Neuronal stem cell (in vitro differentiated cells): ENCODE measurements at places on chromosomes 3 and 15.

- H3K4me1 ChIP-seq, result no peaks in the 10 kb centered on the region
- no peak overlapping the region for H3K27ac ChIP-seq
- H3K4me3 ChIP-seq, result no peak overlapping the region
Measured at GRCh38 chr3:170804078-170804477, 65.9 kb downstream of the RPL22L1 start.

GRCh38 chr3:170585937-170586310, at the start of gene SLC7A14:
TSS of gene SLC7A14 (minus strand) at chr3:170586075. CDS start at chr3:170526936, 59,139 bp downstream.
- no peak within 1 kb of the TSS for H3K4me3 ChIP-seq
- H3K4me1 ChIP-seq, result peaks cover 7% of the 10 kb centered on the region
- H3K27me3 ChIP-seq, result peaks cover 3% of the 10 kb centered on the region
- no peak for DNase-seq

GRCh38 chr3:62562596-62562995, 189.2 kb upstream of the FEZF2 start:
- no peak overlapping the region for H3K4me3 ChIP-seq
- H3K27me3 ChIP-seq, result no peaks in the 10 kb centered on the region
- peaks cover 6% of the 10 kb centered on the region for H3K4me1 ChIP-seq
- no peak for DNase-seq
- H3K36me3 ChIP-seq, result no peaks in the 10 kb centered on the region

GRCh38 chr3:36814066-36814717, 49.8 kb upstream of the DCLK3 start:
- DNase-seq, result no peak
- H3K27ac ChIP-seq, result no peak overlapping the region
- no peaks in the 10 kb centered on the region for H3K27me3 ChIP-seq
- no peaks in the 10 kb centered on the region for H3K36me3 ChIP-seq
- no peak overlapping the region for H3K4me3 ChIP-seq

DNA sequence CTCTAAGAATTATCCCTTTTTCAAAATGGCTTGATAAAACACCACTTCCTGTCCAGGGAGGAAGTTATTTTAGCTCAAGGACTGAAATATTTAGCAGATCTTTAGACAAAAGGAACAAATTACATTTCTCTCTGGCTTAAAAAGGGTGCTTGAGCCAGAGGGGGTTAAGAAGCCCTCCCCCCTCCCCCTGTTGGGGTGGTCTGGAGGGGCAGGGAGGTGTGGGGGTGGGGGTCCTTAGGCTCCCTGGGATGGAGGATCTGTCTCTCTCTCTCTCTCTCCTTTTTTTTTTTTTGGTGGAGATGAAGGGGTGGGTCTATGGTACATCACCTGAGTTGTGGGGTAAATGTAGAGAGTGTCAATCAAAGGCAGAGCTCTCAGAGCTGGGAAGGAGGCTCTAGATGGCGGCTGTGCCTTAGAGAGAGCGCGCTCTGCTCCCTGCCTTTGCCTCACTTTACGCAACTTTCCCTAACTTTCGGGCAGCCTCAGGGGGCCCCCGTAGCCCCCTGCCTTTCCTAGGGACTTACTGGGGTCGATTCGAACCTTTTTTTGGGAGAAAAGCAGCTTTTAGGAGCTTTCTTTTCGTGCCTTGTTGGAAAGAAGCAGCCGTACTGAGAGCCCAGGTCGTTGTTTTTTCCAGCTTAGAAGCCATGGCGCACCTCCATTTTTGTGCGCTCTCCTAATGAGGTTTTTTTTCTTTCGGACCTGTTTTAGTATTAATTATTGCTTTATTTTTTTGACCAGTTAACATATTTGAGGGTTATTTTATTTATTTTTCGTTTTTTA, at the start of gene CHD2:
CHD2 (plus strand) TSS at position 377 of the 783 bp plus-strand sequence. CDS start 914 bp downstream, outside the sequence.
- H3K27me3 ChIP-seq, result no peaks in the 10 kb centered on the region
- H3K36me3 ChIP-seq, result peaks cover 78% of the 10 kb centered on the region
- peak within 1 kb of the TSS; percentile 99 for H3K27ac ChIP-seq
- H3K4me3 ChIP-seq, result peak within 1 kb of the TSS; percentile 88
- peaks cover 10% of the 10 kb centered on the region for H3K4me1 ChIP-seq
- peak; percentile 80 for DNase-seq

DNA sequence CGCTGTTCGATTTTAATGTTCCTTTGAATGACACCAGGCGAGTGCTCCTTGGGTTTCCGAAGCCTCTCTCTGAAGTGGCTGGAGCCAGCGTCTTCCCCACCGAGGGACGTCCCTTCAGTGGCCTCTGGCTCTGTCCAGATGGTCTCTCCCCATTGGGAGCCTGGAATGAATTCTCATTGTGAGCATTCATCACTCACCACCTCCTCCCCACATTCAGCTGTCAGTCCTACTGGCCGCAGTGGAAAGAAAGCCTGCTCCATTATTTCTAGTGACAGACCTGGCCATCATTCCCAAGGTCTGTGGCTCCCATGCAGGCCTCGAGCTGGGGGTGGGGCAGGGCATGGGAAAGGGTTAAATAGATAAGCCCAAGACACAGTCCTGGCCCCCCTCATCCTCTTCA, 35.2 kb downstream of the ZNF710 start:
- H3K4me3 ChIP-seq, result no peak overlapping the region
- H3K4me1 ChIP-seq, result peaks cover 42% of the 10 kb centered on the region
- peak; percentile 56 for DNase-seq
- H3K27me3 ChIP-seq, result no peaks in the 10 kb centered on the region
- no peaks in the 10 kb centered on the region for H3K36me3 ChIP-seq

- DNase-seq, result peak; percentile 41
- H3K4me1 ChIP-seq, result peaks cover 10% of the 10 kb centered on the region
- H3K27ac ChIP-seq, result no peak overlapping the region
Measured at GRCh38 chr3:128011140-128011539, 41.1 kb upstream of the SEC61A1 start.

DNA sequence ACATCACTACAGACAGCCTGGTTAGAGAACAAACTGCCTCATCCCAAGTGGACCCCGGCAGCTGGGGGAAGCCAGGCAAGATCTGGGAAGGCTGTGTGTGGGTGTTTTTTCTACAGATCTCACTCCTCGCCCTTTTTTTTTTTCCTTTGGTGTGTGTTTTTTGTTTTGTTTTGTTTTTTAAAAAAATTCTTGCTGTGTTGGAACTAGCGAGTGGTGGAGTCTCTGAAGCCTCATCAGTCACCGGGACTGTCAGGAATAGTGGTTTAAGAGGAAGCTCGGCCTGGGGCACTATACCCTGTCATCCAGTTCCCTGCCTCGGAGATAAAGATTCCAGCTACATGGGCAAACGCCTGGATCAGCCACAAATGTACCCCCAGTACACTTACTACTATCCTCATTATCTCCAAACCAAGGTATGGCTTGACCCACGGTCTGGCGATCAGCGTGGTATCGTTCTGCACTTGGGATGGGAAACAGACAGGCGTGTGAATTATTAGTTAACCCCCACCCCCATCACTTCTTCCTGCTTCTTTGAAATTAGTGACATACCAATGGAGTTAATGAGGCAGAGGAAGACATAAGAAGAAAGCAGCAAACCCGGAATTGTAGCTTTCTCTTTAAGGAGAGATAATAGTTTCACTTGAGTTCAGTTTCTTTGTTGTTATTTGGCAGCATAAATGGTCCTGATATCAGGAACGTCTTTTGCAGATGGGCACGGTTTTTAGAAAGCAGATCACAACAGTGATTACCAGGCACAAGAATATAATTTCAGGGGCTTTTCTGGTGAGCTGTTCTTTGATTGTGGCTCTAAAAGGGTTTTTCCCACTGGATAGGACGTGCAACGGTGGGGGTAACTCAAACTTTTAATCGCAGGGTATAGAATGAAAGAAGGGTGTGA, 722 bp downstream of the RBMS3 start:
- no peaks in the 10 kb centered on the region for H3K36me3 ChIP-seq
- DNase-seq, result peak; percentile 38
- H3K27me3 ChIP-seq, result no peaks in the 10 kb centered on the region

- H3K4me1 ChIP-seq, result no peaks in the 10 kb centered on the region
- no peak overlapping the region for H3K27ac ChIP-seq
- no peak overlapping the region for H3K4me3 ChIP-seq
- no peaks in the 10 kb centered on the region for H3K27me3 ChIP-seq
Measured at GRCh38 chr3:119663885-119664284, 3.5 kb upstream of the POPDC2 start.

- no peaks in the 10 kb centered on the region for H3K36me3 ChIP-seq
- H3K4me3 ChIP-seq, result no peak overlapping the region
- no peak overlapping the region for H3K27ac ChIP-seq
- H3K4me1 ChIP-seq, result no peaks in the 10 kb centered on the region
Measured at GRCh38 chr3:141707741-141708203, 30.3 kb upstream of the RNF7 start.

- H3K4me3 ChIP-seq, result no peak overlapping the region
- no peak for DNase-seq
- H3K27me3 ChIP-seq, result no peaks in the 10 kb centered on the region
- peaks cover 5% of the 10 kb centered on the region for H3K4me1 ChIP-seq
- no peak overlapping the region for H3K27ac ChIP-seq
Measured at GRCh38 chr3:8990266-8991215, 27.3 kb upstream of the RAD18 start.

- H3K27ac ChIP-seq, result no peak overlapping the region
- no peak overlapping the region for H3K4me3 ChIP-seq
- peaks cover 36% of the 10 kb centered on the region for H3K36me3 ChIP-seq
- no peak for DNase-seq
- no peaks in the 10 kb centered on the region for H3K27me3 ChIP-seq
Measured at GRCh38 chr3:52121464-52121805, 32.8 kb downstream of the POC1A start.

DNA sequence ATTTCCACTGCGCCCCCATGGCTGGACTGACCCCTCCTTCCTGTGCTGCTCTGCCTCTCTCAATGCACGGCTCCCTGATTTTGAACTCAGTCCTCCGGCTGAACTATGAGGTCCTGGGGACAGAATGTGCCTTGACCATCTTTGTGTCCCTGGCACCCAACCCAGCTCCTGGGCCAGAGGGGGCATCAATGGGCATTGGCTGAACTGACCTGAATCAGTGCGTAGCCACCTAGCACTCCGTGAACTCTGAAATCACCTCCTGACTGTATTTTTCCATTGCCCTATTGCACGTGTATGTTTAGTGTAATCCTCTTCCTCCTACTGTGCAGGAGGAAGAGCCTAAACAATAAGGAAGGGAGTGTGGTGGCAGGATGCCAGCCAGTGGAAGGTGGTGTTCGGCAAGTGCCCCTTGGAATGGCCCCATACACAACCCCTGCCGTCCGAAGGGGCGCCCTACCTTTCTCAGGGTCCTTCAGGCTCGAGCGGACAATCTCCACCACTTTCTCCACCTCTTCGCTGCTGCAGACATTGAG, 33.5 kb downstream of the BDH1 start:
- no peaks in the 10 kb centered on the region for H3K36me3 ChIP-seq
- H3K27ac ChIP-seq, result no peak overlapping the region
- no peaks in the 10 kb centered on the region for H3K27me3 ChIP-seq

DNA sequence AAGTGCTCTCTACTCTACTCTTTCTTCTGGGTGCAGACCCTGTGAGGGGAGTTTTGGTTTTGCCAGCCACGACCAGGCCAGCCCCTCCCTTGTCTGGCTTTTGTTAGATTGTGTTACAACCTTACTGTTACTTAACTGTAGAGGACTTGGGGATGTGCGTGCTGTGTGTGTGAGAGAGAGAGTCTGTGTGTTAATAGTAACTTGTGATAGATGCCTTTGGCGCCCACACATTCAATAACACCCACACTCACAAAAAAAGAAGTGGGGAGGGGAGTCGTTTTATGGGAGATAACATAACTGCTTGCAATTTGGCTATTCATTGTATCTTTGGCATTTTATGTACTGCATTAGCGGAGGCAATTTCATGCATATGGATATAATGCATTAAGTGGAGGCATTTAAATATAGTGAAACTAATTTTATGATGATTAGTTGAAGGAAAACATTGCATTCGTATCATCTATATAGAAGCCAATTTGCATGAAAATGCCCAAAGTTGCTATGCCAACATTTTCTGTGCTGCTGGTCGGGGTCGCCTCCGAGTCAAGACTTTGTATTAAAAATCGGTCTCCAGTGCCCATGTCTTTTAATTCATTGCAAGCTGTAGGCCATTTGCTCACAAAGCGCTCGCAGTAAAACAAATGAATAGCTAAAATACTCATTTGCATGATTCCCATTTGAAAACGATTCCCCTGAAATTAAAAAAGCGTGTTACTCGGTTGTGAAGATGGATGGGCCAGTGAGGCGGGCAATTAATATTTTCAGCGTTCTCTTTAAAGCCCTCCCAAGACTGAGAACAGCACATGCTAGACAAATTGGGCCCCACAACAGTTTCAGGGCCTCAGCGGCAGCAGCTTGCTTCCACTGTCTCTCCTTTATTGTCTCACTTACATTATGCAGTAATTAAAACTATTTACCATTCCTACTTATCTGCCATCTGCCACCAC, 158.5 kb upstream of the SMAD3 start:
- no peak overlapping the region for H3K4me3 ChIP-seq
- H3K27me3 ChIP-seq, result no peaks in the 10 kb centered on the region
- H3K4me1 ChIP-seq, result peaks cover 9% of the 10 kb centered on the region
- H3K36me3 ChIP-seq, result no peaks in the 10 kb centered on the region
- DNase-seq, result no peak

- no peak for DNase-seq
- no peaks in the 10 kb centered on the region for H3K27me3 ChIP-seq
- H3K4me1 ChIP-seq, result no peaks in the 10 kb centered on the region
Measured at GRCh38 chr15:48677821-48678220, 32.3 kb upstream of the FBN1 start.

GRCh38 chr3:185280572-185281365, 26.9 kb upstream of the EHHADH start:
- peaks cover 2% of the 10 kb centered on the region for H3K27me3 ChIP-seq
- H3K4me1 ChIP-seq, result peaks cover 5% of the 10 kb centered on the region
- H3K27ac ChIP-seq, result no peak overlapping the region
- peaks cover 3% of the 10 kb centered on the region for H3K36me3 ChIP-seq
- no peak for DNase-seq

DNA sequence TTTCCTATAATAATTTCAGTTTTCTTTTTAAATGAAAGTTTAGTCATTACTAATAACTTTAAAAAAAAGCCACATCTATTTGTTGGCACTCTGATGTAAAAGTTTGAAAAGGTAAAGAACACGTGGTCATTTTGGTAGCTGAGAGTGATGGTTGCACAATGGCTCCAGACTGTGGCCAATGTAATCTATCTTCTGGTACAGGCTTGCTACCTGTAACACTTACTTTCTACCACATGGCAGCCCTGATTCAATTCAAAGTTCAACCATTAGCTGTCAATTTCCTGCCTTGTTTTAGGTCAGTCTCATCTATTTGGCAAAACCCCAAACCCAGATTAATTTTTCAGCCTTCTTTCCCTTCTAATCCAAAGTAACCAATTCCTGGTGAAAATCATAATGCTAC, 126.1 kb downstream of the TUSC7 start:
- H3K27me3 ChIP-seq, result no peaks in the 10 kb centered on the region
- H3K4me1 ChIP-seq, result peaks cover 2% of the 10 kb centered on the region
- H3K4me3 ChIP-seq, result no peak overlapping the region
- no peaks in the 10 kb centered on the region for H3K36me3 ChIP-seq

- no peak overlapping the region for H3K27ac ChIP-seq
- DNase-seq, result no peak
- H3K36me3 ChIP-seq, result no peaks in the 10 kb centered on the region
Measured at GRCh38 chr3:150747886-150748683, 14.9 kb downstream of the SIAH2 start.
